AG04449 (cell line): ENCODE measurements at places on chromosomes 7 and 10.

- no peak for DNase-seq
These were observed 47.9 kb downstream of the MTPN start for GRCh38 chr7:135929249-135929648.

- DNase-seq, result no peak
These were observed 129.6 kb upstream of the MKLN1 start for GRCh38 chr7:131197920-131198615.

- no peak for DNase-seq
These were observed 32.1 kb upstream of the PFKFB3 start for GRCh38 chr10:6170638-6171037.

- no peak for DNase-seq
These were observed 396.7 kb downstream of the AUTS2 start for GRCh38 chr7:69994886-69995542.

DNA sequence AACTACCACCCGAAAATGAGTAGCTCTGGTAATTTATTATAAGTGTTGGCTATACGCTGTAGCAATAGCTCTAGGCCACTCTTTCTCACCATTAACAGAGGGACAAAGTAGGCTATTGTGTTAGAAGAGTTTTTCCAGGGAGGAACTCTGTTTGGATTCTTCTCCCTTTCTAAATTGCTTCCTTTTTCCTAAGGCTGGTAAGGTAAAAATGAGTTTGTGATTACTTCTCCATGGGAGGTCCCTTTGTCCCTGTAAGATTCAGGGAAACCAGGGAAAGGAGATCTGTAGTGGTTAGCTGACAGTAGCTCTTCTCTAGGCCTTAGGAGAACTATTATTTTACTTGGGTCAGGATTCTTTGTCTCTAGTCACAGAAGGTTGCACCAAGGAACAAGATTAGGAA lies 23.2 kb upstream of the SEMA3E start:
- no peak for DNase-seq

GRCh38 chr10:1654247-1654646 lies 83.1 kb downstream of the ADARB2 start:
- DNase-seq, result no peak

GRCh38 chr7:50676740-50677637 lies 105.7 kb downstream of the GRB10 start:
- no peak for DNase-seq

DNA sequence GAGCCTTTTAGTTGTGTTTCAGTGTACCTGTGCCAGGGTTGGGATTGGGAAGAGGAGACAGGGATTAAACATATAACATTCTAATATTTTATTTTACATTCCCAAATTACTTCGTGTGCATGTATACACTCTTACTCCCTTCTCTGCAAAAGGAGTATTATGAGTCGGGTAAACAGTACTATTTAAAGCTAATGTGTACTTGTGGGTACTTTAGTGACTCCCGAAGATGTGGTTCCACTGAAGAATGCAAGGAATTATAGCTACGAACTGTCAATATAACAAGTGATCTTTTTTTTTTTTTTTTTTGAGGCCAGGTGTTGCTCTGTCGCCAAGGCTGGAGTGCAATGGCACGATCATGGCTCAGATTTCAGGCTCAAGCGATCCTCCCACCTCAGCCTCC lies 122.6 kb upstream of the RPA3 start:
- DNase-seq, result no peak

- no peak for DNase-seq
These were observed 343.0 kb downstream of the CRPPA start for GRCh38 chr7:16078076-16078952.

- no peak for DNase-seq
These were observed 736 bp upstream of the ITIH5 start for GRCh38 chr10:7667262-7668141.

DNA sequence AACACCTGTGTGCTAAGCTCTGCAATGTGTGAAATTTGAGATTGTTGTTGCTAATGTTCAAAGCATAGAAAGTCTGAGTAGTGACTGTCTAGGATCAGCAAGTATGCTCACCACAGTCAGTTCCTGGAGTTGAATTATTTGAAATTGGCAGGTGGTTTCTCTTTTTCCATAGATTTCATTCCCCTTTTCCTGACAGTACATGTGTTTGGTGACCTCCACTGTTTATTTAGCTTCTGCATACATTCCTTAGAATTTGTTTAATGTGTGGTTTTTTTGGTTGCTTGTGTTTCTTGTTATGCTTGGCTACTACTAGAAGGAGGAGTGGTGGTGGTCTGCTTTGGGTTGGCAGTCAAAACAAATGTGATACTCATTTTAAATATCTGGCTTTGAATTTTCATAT lies 52.3 kb downstream of the FOXP2 start:
- no peak for DNase-seq

DNA sequence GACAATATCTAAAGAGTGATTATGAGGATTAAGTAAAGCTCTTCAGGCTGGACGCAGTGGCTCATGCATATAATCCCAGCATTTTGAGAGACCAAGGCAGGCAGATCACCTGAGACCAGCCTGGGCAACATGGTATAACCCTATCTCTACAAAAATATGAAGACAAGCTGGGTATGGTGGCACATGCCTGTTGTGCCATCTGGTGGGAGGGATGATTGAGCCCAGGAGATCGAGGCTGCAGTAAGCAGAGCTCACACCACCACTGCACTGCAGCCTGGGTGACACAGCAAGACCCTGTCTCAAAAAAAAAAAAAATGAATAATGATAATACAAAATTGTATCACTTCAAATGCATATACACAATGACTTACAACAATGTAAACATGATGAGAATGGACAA lies 195.6 kb upstream of the AUTS2 start:
- no peak for DNase-seq

GRCh38 chr10:109912335-109913281 lies 10.7 kb downstream of the XPNPEP1 start:
- no peak for DNase-seq

DNA sequence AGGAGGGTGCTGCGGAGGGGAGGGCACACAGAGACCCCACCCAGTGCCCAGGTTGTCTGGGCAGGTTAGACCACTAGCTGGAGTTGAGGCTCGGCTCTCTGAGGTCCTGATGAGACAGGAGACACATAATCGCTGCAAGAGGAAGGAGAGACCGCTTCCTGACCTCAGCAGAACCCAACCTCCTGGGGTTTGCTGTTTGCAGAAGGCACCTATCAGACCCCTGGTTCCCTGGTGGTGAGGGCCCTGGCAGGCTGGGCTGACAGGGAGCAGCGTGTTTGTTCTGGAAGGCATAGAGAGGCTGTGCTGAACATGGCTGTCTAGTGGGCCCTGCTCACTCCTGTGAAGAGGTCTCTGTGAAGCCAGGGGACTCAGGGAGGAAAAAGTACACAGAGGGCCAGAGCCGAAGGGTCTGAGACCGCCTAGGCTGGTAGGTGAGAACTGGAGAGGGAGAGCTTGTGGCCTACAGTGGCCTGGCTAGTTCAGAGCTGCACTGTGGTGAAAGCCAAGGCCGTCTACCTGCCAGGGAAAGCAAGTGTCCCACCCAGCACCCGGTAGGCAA lies 39.4 kb upstream of the NPFFR1 start:
- DNase-seq, result no peak

DNA sequence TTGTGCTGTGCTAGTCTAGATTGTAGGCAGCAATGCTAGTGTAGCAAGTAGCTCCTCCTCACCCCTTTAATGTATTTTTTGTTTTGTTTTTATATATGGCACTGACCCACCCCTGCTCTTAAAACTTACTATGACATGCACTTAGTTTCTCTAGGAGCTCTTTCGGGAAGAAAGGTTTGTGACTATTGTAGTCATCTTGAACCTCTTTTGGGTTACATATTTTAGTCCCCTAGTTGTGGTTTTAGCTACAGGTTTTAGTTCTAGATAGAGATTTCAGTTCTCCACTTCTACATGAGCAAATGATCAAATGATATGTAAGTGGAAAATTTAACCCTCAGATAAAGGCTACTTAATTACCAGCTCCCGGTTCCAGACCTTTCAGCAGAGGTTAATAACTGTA lies 14.9 kb downstream of the MINPP1 start:
- no peak for DNase-seq

DNA sequence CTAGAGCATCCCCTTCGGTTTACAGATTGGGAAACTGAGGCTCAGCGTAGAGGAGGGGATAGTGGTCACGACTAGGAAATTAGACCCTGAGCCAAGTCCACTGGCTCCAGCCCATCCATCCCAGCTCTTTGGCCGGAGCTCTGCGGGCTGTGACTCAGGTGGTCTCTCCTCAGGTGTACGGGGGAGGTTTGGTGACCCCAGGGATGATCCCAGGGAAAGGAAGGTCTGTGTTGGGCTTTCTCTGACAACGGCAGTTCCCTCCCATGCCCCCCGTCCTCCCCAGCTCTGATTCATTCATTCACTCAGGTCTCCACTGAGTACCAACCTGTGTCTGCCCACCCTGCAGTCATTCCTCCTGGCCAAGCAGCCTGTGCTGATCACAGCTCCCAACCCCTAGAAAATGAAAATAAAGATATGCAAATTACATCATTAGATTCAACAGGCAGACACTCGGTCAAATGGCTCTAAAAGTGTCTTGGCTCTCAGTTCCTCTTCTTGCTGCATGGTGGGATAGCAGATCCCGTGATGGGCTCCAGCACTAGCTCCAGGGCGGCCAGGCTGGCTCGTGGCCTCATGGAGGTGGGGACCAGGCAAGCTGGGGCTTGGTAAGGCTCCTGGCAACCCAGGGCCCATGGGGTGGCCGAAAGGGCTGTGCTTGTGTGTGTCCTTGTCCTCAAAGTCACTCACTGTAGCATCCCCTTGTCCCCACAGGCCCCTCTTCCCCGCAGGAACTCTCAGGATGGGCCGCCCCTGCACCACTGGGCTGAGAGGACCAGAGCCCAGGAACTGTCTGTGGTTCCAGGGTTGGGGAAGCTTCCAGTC lies 37.8 kb downstream of the CLRN3 start:
- DNase-seq, result no peak

DNA sequence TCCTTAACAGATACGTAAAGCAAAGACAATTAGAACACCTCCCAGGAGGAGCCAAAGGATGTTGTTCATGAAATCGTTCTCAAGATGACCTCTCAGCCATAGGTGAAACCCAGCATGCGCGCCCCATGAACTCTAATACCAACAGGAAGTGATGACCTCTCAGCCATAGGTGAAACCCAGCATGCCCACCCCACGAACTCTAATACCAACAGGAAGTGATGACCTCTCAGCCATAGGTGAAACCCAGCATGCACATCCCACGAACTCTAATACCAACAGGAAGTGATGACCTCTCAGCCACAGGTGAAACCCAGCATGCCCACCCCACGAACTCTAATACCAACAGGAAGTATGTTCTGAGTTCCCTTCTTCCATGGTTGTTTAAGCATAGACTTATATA lies 205.2 kb upstream of the ADARB2 start:
- no peak for DNase-seq

GRCh38 chr10:32377458-32378259 lies 30.7 kb upstream of the EPC1 start:
- no peak for DNase-seq

DNA sequence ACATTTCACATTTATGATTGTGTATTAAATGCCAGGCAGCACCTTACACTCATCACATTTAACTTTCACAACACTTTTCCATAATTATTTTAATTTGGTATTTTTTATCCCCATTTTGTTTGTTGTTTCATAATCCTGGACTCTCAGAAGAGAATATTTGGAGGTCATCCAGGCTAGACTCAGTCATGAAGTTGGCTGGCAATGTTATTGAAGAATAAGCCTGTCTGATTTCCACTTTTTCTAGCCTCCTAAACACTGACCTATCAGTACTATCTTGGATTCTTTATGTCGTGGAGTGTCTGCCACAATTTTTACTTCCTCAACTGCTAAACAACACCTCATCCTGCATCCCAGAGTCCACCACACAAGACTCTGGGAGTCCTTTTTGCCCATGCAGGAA lies 372.3 kb upstream of the NRP1 start:
- DNase-seq, result no peak

DNA sequence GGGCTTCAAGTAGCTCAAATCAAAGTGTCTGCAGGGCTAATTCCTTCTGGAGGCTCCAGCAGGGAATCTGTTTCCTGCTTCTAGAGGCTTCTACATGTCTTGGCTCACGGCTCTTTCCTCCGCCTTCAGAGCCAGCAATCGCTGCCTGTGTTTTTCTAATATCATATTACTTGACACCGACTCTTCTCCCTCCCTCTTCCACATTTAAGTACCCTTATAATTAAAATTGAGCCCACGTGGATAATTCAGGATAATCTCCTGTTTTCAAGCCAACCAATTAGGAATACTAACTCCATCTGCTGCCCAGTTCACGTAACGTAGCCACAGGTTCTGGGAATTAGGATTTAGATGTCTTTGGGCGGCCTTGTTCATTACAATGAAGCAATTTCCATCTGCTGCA lies 372.2 kb downstream of the DPP6 start:
- DNase-seq, result no peak

DNA sequence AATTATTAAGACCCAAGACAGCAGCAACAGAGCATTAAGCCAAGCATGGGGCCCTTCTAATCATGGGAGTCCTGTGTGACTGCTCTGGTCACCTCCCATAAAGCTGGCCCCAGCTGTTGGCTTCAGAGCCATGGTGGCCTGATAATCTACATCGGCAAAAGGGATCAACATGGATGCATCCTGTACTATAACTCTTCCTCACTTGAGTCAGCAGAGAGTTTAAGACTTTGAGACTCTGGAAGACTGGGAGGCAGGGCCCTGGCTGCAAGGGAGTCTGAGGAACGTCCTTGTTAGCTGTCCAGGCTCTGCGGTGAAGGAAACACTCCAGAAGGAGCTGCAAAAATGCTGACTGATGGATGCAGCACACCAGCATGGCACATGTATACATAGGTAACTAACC lies 95.0 kb upstream of the KIAA1217 start:
- no peak for DNase-seq

DNA sequence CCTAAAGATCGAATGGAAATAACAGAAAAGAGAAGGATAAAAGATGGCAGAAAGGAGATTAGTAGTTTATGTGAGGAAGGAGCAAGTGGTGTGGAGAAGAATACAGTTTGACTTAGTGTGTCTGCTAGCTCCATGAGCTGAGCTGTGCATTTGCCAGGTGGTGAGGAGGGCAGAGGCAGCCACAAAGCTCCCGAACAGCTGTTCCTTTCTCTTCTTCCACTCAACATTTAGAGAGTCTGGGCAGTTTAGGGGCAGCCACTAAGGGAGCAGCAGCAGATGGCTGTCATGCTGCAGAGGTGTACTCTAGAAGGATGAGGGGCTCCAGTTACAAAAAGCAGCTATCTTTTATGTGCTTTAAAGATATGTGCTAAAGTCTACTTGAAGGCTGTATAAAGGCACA lies 674.4 kb downstream of the GRM8 start:
- DNase-seq, result no peak

DNA sequence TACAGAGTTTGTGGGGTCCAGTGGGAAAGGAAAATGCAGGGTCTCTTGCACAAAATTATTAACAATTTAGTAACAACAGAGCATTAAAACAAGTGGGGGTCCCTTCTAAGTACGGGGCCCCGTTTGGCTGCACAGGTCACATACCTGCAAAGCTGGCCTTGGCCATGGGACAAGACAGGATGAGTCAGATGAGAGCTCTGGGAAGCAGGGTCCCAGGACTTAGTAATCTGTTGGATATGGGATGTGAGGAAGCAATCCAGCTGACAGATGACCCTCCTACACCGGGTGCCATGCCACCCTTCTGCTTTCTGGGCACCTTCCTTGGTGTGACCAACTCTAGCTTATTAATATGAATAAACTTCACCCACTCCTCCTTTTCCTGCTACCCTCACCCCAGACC lies 3.2 kb upstream of the DUSP5 start:
- no peak for DNase-seq

GRCh38 chr7:93150200-93150835 lies 2.1 kb upstream of the SAMD9L start:
- DNase-seq, result no peak

GRCh38 chr10:123912871-123913270 lies 21.3 kb upstream of the CPXM2 start:
- DNase-seq, result no peak

GRCh38 chr10:93552780-93553179 lies 13.7 kb upstream of the FFAR4 start:
- DNase-seq, result no peak
